ENCODE measurements at places on chromosomes 12 and 14.

DNA sequence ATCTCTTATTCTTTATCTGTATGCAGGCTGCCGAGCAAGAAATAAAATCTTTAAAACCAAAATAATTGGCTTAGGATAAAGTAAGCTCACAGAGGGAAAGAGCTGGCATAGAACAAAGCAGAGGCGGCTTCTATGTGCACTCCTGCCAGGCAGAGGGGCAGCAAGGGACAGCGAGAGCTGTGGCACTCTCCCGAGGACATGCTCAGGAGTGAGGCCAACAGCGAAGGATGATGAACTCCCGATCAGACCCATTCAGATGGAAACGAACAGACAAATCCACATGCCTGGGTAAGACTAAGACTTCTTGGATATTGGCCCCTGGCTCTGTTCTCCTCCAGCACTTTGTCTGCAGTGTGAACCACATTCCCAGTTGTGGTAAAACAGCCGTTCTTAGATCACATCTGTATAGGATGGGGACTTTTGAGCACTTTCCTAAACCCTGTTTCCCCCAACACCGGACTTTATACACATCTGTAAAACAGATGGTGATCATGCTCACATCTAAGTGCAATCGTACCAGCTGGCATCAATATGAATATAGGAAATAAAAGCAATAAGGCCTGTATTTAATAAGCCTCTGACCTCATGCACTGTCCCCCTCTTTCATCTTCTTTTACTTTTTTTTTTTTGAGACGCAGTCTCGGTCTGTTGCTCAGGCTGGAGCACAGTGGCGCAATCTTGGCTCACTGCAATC, 134.1 kb downstream of the PPM1H start:
- no peak for DNase-seq

- no peak for DNase-seq
Observed at GRCh38 chr12:100868487-100868886, 73.9 kb downstream of the ANO4 start.

GRCh38 chr12:88391556-88391955, 188.7 kb downstream of the KITLG start:
- DNase-seq, result no peak

GRCh38 chr12:45622210-45622937, 107.1 kb upstream of the ARID2 start:
- DNase-seq, result no peak

- DNase-seq, result no peak
Observed at GRCh38 chr14:22583994-22584393, 5.0 kb downstream of the DAD1 start.

DNA sequence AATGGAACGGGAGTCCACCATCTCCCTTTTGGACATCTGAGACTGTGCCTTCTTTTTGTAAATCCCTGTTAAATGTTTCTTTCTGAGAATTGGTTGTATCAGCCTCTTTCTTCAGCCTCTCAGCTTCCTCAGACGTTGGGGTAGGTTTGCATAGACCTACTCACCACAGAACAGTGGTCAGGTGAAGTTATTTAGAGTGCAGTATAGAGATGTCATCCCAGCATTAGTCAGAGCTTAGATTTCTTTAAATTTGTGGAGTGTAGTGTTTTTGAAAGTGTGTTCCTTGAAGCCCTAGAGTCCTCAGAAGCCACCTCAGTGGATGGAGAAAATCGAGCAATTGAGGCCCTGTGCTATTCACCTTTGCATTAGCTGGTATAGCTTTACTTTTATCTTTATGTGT, 8.9 kb upstream of the EEA1 start:
- no peak for DNase-seq

Data from right forelimb (tissue), 1 donor.